ENCODE measurements at places on chromosomes 2 and 18. TPM values are rescaled to one million over a fixed set of nuclear protein-coding genes. Genes with fewer than 3 reads are reported as not detected.

The KLHL14 gene
- not detected for total RNA-seq

The MAPRE3 gene
- 49.2 TPM for total RNA-seq

The B3GNT7 gene
- total RNA-seq = 0.27 TPM

The LGALSL gene
- 2.8 TPM for total RNA-seq

The SULT1C2 gene
- not detected for total RNA-seq

The CNTNAP5 gene
- total RNA-seq = 22.0 TPM

The HOXD9 gene
- total RNA-seq = 0.44 TPM

The NEB gene
- total RNA-seq = 0.59 TPM

DNA sequence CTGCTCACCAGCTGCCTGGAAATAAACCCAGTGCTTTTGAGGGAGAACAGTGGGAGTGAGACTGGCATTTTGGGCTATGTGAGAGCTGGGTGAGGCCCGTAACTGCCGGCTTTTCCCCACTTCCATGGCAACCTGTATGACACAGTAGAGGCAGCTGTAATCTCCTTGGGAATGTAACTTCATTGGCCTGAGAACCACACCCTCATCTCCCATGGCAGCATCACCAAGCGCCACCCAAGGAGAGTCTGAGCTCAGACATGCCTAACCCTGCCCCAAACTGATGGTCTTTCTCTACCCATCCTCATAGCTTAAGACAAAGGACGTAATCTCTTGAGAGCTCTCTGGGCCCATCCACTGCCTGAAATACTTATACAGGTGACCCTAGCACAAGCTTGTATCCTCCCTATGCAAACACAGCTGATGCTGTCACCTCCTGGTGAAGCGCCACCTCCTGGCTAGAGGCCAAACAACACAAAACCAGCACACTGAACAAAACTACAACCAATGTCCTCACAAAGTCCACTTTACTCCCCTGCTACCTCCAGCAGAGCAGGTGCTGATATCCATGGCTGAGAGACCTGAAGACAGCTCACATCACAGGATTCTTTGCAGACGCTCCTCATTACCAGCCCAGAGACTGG, 763.4 kb upstream of the NRXN1 start:
- H3K27me3 ChIP-seq = peaks cover 4% of the 10 kb centered on the region
- H3K4me1 ChIP-seq = peaks cover 8% of the 10 kb centered on the region
- H3K27ac ChIP-seq = no peak overlapping the region
- H3K4me3 ChIP-seq = no peak overlapping the region

GRCh38 chr2:1709946-1710560, 34.3 kb downstream of the PXDN start:
- H3K27me3 ChIP-seq = peaks cover 4% of the 10 kb centered on the region
- DNase-seq = no peak
- peaks cover 44% of the 10 kb centered on the region for H3K4me1 ChIP-seq
- H3K36me3 ChIP-seq = peaks cover 6% of the 10 kb centered on the region
- no peak overlapping the region for H3K27ac ChIP-seq

DNA sequence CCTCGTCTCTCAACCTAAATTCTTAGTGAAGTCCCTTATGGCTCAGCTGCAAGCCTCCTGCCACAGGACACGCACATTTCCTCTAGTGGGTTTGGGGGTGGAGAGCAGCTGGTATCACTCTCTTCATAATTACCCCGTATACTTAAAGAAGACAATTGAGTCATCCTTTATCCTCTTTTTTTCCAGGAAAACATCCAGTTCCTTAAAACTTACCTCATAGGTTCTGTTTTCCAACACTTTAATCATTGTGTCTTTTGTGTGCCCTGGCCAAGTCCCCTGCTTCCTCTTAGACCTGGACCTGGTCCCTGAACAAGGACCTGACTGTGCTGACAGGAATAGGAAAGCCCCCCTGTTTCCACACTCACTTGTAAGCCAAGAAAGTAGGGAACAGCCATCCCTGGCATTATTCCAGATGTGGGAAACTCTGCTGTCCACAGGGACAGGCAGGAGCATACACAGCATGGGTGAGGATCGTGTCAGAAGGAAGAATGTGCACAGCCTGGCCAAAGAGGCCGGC, 42.3 kb upstream of the MYO1B start:
- H3K27ac ChIP-seq = no peak overlapping the region
- H3K4me1 ChIP-seq = peaks cover 3% of the 10 kb centered on the region
- no peak for DNase-seq
- no peaks in the 10 kb centered on the region for H3K36me3 ChIP-seq
- H3K4me3 ChIP-seq = no peak overlapping the region
- H3K27me3 ChIP-seq = peaks cover 4% of the 10 kb centered on the region

- H3K36me3 ChIP-seq = no peaks in the 10 kb centered on the region
- peaks cover 2% of the 10 kb centered on the region for H3K27me3 ChIP-seq
- H3K4me3 ChIP-seq = no peak overlapping the region
Observed at GRCh38 chr2:88139804-88140203, 11.9 kb upstream of the FABP1 start.

- H3K4me1 ChIP-seq = peaks cover 42% of the 10 kb centered on the region
- no peaks in the 10 kb centered on the region for H3K27me3 ChIP-seq
- no peaks in the 10 kb centered on the region for H3K36me3 ChIP-seq
- DNase-seq = no peak
- H3K27ac ChIP-seq = no peak overlapping the region
Observed at GRCh38 chr2:54475285-54475684, 19.2 kb downstream of the SPTBN1 start.

DNA sequence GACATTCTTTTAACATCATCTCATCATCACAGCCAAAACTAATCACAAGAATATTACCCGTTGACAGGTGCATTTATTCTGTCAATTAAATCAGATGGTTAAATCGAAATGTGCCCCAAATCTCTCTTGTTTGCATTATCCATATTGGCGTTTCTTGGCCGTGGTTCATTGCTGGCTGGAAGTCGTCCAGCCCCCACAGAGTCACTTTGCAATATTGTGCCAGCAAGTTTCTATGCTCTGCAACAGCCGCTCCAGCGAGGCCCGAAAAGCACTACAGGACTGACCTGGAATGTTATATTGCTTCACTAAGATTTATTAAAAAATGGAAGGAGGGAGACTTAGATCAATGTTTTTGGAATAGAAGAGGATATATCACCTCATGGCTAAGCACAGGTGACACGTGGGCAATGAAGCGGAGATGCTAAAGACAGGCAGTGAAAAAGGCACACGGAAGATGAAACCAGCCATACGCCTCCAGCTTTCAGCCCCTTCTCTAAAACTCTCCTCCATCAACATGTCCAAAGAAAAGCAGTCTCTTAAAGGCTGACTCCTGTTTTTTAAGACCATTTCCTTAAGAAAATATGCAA, 176.8 kb upstream of the VRK2 start:
- H3K27me3 ChIP-seq = no peaks in the 10 kb centered on the region
- H3K4me3 ChIP-seq = no peak overlapping the region
- H3K4me1 ChIP-seq = peaks cover 4% of the 10 kb centered on the region
- no peak for DNase-seq

DNA sequence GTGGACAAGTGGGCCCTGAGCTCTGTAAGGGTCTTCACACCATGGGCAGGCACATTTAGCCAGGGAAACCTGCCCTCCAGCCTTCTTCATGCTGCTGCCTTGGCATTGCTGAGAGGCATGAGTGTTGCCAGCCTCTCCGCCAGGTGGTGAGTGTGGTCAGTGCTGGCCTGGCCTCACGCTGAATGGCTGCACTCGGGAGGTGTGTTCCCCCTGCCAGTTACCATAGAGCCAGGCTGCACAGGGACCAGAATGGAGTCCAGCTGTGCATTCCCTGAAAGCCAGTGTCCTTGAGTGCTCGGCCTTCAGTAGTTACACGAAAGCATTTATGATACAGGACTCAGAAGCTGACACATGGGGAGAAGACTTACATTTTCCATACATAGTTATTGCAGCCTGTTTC, 139.7 kb downstream of the ATP9B start:
- H3K4me3 ChIP-seq = no peak overlapping the region
- no peak for DNase-seq
- peaks cover 3% of the 10 kb centered on the region for H3K4me1 ChIP-seq
- no peaks in the 10 kb centered on the region for H3K27me3 ChIP-seq

DNA sequence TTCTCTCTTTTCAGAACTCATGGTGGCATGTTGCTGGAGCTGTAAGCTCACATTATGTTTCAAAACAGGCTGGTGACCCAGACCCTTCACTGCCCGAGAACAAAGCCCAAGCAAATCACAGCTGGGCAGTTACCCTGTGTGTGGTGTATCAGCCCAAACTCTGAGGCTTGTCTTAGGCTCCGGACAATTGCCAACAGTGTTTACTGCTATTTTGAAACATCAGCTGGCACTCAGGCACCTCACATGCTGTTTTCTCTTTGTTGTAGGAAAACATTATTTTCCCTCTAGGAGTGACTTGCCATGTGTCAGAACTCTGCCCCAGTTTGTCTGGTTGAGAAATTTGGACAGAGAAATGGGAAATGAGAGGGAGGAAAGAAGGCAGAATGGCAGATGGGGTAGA, 237.6 kb upstream of the APCDD1 start:
- no peak overlapping the region for H3K27ac ChIP-seq
- no peak overlapping the region for H3K4me3 ChIP-seq
- peaks cover 20% of the 10 kb centered on the region for H3K36me3 ChIP-seq

GRCh38 chr2:224613543-224614286, 28.6 kb upstream of the CUL3 start:
- H3K36me3 ChIP-seq = no peaks in the 10 kb centered on the region
- H3K4me3 ChIP-seq = no peak overlapping the region
- no peaks in the 10 kb centered on the region for H3K27me3 ChIP-seq

GRCh38 chr2:145682546-145683157, 1162.7 kb upstream of the ZEB2 start:
- H3K27me3 ChIP-seq = no peaks in the 10 kb centered on the region
- H3K4me1 ChIP-seq = peaks cover 2% of the 10 kb centered on the region
- H3K36me3 ChIP-seq = no peaks in the 10 kb centered on the region
- no peak for DNase-seq

GRCh38 chr18:49013291-49013691, 62.5 kb upstream of the SMAD7 start:
- peaks cover 2% of the 10 kb centered on the region for H3K27me3 ChIP-seq
- H3K4me3 ChIP-seq = no peak overlapping the region
- H3K27ac ChIP-seq = no peak overlapping the region
- no peaks in the 10 kb centered on the region for H3K36me3 ChIP-seq

DNA sequence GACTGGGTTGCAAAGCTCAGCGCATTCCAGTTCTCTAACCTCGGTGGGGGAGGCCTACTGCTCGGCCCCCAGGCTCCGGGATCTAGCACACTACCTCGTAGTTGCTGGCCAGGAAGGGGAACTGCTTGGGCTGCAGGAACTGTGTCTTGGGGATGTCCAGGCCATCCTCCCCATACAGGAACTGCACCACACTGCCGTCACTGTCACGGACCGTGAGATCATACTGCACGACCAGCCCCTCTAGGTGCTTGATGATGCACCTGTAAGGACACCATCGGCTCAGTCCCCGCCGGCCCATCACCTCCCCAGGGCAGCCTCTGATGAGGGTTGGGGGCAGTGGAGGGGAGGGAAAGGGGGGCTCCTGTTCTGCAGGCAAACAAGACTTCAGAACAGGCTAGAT, 61.6 kb downstream of the POLR1A start:
- no peak overlapping the region for H3K27ac ChIP-seq
- H3K4me1 ChIP-seq = no peaks in the 10 kb centered on the region
- no peak overlapping the region for H3K4me3 ChIP-seq

- H3K36me3 ChIP-seq = no peaks in the 10 kb centered on the region
- no peak overlapping the region for H3K4me3 ChIP-seq
- H3K27me3 ChIP-seq = peaks cover 3% of the 10 kb centered on the region
- no peak overlapping the region for H3K27ac ChIP-seq
- peaks cover 2% of the 10 kb centered on the region for H3K4me1 ChIP-seq
- no peak for DNase-seq
Observed at GRCh38 chr2:96024336-96025193, 10.2 kb downstream of the GPAT2 start.

DNA sequence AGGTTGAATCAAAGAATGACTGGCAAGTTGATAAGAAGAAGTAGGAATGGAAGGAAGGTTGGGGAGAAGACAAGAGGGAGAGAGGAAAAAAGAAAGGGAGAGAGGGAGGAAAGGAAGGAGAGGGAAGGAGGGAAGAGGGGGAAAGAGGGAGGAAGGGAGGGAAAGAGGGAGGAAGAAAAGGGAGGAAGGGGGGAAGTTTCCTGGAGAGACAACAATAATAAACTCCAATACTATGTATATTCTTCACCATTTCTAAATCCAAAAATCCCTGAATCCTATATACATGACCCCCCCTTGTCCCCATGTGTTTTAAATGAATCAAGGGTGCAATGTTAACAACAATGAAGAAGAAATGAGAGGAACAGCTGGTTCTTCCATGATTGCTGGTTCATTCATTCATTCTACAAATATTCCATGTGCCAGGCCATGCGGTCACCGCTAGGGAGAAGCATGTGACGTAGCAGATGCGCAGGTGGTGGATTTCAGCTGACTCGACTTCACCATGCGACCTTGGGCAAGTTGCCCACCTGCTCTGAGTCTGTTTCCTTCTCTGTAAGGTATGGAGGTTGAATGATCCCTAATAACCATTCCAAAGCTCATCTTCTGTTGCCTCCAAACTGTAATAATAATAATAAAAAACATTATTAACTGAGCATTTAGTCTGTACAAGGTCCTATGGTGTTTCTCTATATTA, 77.6 kb downstream of the EN1 start:
- no peak overlapping the region for H3K27ac ChIP-seq
- no peak overlapping the region for H3K4me3 ChIP-seq
- H3K27me3 ChIP-seq = no peaks in the 10 kb centered on the region
- DNase-seq = no peak
- no peaks in the 10 kb centered on the region for H3K4me1 ChIP-seq
- H3K36me3 ChIP-seq = no peaks in the 10 kb centered on the region

GRCh38 chr2:96402591-96402990, 67.0 kb downstream of the NCAPH start:
- peaks cover 4% of the 10 kb centered on the region for H3K36me3 ChIP-seq
- H3K4me3 ChIP-seq = no peak overlapping the region
- peaks cover 2% of the 10 kb centered on the region for H3K27me3 ChIP-seq
- H3K27ac ChIP-seq = no peak overlapping the region
- no peaks in the 10 kb centered on the region for H3K4me1 ChIP-seq
- no peak for DNase-seq

DNA sequence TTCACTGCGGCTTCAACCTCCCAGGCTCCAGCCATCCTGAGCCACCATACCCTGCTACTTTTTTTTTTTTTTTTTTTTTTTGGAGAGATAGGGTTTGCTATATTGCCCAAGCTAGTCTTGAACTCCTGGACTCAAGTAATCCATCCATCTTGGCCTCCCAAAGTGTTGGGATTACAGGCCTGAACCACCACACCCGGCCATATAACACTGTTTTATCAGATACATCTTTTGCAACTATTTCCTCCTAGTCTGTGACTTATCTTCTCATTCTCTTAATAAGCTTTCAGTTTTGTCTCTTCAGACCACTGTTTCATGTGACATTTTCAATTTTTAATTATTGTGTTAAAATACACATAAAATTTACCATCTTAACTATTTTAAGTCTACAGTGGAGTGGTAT, 35.7 kb upstream of the FAM117B start:
- H3K4me1 ChIP-seq = no peaks in the 10 kb centered on the region
- no peaks in the 10 kb centered on the region for H3K36me3 ChIP-seq
- H3K27ac ChIP-seq = no peak overlapping the region
- no peak overlapping the region for H3K4me3 ChIP-seq
- DNase-seq = no peak
